ENCODE measurements at places on chromosomes 1 and 21. TPM values are rescaled to one million over a fixed set of nuclear protein-coding genes. Genes with fewer than 3 reads are reported as not detected.
A peak's percentile ranks its signal among the peaks of the same experiment; 100 is the strongest.

DNA sequence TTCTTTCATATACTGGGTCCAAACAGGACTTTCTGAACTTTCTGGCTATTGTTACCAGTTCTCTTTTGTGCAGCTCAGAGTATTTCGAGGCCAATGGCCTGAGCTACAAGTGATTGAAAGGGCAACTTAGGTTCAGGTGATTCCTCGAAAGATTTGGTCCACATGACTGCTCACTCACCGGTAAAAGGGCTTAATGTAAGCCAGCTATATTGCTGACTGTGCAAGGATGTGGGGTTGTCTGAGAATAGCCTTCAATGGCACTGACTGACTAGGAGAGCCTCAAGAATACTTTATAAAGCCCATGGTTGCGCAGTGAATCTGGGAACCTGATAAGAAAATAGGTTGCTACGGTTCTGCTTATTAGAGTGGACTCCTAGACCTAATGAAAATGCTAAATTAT lies 269.0 kb downstream of the SEC16B start:
- H3K36me3 ChIP-seq = no peaks in the 10 kb centered on the region
- H3K4me3 ChIP-seq = no peak overlapping the region
- no peaks in the 10 kb centered on the region for H3K27me3 ChIP-seq
- no peaks in the 10 kb centered on the region for H3K4me1 ChIP-seq
- H3K27ac ChIP-seq = no peak overlapping the region
- no peak for DNase-seq

- H3K4me3 ChIP-seq = no peak overlapping the region
- H3K27me3 ChIP-seq = no peaks in the 10 kb centered on the region
- no peaks in the 10 kb centered on the region for H3K36me3 ChIP-seq
- H3K4me1 ChIP-seq = no peaks in the 10 kb centered on the region
- DNase-seq = no peak
These were observed 190.1 kb downstream of the PCP4 start for GRCh38 chr21:40057331-40057730.

DNA sequence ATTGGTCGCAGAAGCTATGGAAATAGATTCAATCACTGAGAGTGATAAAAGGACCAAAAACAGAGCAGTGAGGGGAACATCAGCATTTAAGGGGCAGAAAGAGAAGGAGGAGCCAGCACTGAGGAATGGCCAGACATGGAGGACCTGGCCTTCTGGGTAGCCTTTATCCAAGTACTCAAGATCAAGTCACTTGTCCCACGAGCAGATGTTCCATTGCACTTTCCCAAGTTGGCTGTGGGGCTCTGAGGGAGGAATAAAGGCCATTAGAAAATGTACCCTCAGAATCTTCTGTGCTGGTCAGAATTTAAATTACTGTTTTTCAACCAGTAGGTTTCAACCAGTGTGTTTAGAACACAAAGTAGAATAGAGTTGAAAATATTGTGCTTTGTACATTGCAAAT lies 55.3 kb downstream of the GIPC2 start:
- no peak overlapping the region for H3K27ac ChIP-seq
- H3K4me1 ChIP-seq = no peaks in the 10 kb centered on the region
- no peaks in the 10 kb centered on the region for H3K36me3 ChIP-seq

- H3K4me3 ChIP-seq = no peak overlapping the region
- no peak for DNase-seq
- H3K27me3 ChIP-seq = no peaks in the 10 kb centered on the region
- H3K36me3 ChIP-seq = no peaks in the 10 kb centered on the region
- H3K4me1 ChIP-seq = no peaks in the 10 kb centered on the region
- no peak overlapping the region for H3K27ac ChIP-seq
These were observed 32.5 kb upstream of the VASH2 start for GRCh38 chr1:212917858-212918257.

- no peaks in the 10 kb centered on the region for H3K4me1 ChIP-seq
- no peak for DNase-seq
- no peaks in the 10 kb centered on the region for H3K36me3 ChIP-seq
- H3K27me3 ChIP-seq = no peaks in the 10 kb centered on the region
- no peak overlapping the region for H3K4me3 ChIP-seq
These were observed 344.9 kb upstream of the RUNX1 start for GRCh38 chr21:35394049-35394448.

DNA sequence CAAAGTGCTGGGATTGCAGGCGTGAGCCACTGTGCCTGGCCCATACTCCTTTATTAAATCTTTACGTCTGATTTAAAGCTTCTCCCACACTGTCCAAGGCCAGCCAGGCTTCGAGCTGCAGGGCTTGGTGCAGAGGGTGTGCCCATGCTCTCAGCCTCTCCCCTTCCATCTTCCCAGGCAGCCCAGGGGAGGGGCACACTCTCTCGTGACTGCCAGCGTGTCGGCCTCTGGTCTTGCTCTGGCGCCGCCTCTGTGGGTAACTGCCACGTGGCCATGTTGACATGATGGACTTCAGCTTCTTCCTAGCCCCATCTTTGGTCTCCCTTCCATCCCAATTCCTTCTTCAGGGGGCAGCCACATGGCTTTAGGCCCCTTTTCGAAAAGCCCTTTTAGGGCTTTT lies 4.7 kb downstream of the GPR137B start:
- H3K4me1 ChIP-seq = peaks cover 20% of the 10 kb centered on the region
- no peaks in the 10 kb centered on the region for H3K27me3 ChIP-seq
- H3K36me3 ChIP-seq = no peaks in the 10 kb centered on the region
- no peak for DNase-seq
- no peak overlapping the region for H3K4me3 ChIP-seq

- H3K36me3 ChIP-seq = no peaks in the 10 kb centered on the region
- H3K4me1 ChIP-seq = peaks cover 26% of the 10 kb centered on the region
- H3K27ac ChIP-seq = no peak overlapping the region
These were observed 3.4 kb upstream of the CROCC start for GRCh38 chr1:16918371-16918770.

DNA sequence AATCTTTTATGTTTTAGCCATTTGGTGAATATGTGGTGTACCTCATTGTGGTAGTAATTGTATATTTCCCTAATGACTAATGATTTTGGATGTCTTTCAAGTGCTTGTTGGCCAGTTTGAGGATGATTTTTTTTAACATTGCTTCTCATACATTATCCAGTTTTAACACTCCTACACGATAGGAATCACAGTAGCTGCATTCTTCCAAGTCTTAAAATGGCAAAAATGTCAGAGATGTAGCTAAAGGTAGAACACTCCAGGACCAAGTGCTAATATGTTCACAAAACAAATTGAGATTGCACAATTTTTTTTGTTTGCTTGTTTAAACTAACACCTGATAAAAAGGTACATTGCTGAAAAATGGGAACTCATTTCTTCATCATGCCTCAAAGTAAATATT lies 11.7 kb downstream of the USP25 start:
- peaks cover 28% of the 10 kb centered on the region for H3K4me1 ChIP-seq
- DNase-seq = no peak
- no peaks in the 10 kb centered on the region for H3K27me3 ChIP-seq
- no peaks in the 10 kb centered on the region for H3K36me3 ChIP-seq
- H3K4me3 ChIP-seq = no peak overlapping the region
- H3K27ac ChIP-seq = no peak overlapping the region

GRCh38 chr1:244002721-244003120 lies 48.4 kb upstream of the ZBTB18 start:
- H3K27me3 ChIP-seq = no peaks in the 10 kb centered on the region
- no peak overlapping the region for H3K4me3 ChIP-seq
- H3K4me1 ChIP-seq = peaks cover 8% of the 10 kb centered on the region
- no peaks in the 10 kb centered on the region for H3K36me3 ChIP-seq
- DNase-seq = peak; percentile 14
- H3K27ac ChIP-seq = no peak overlapping the region

- H3K4me1 ChIP-seq = no peaks in the 10 kb centered on the region
- DNase-seq = no peak
- no peaks in the 10 kb centered on the region for H3K27me3 ChIP-seq
- no peaks in the 10 kb centered on the region for H3K36me3 ChIP-seq
These were observed 64.0 kb downstream of the CTH start for GRCh38 chr1:70475023-70475422.

Gene LCE2B
- total RNA-seq = not detected

Gene C21orf58
- total RNA-seq = 5.2 TPM

Gene NID1
- 0.32 TPM for total RNA-seq

Gene TSPEAR
- not detected for total RNA-seq

Gene RGS7
- not detected for total RNA-seq

Gene PPIE
- 44.3 TPM for total RNA-seq

Gene HNRNPU
- total RNA-seq = 467 TPM

Gene KANK4
- total RNA-seq = not detected

Gene SPEN
- total RNA-seq = 114 TPM

Measured in natural killer cell (primary cell).